ENCODE measurements at places on chromosomes 3 and 15.

DNA sequence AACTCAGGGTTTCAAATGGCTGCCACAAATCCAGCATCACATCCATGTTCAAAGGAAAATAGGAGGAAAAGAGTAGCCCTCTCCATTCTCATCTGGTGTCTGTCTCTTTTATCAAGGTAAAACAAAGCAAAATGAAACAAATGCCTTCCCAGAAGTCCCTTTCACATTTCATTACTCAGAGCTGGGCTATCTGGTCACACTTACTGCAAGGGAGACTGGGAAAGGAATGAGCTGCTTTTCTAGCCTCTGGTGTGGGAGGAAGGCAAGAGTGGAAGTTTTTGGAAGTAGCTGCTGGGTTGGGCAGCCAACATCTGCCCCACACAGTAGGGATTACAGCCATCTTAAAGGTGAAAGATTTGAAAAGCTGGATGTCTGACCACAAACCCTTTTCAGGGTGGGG is 51.8 kb downstream of the KLF15 start:
- DNase-seq, result no peak

DNA sequence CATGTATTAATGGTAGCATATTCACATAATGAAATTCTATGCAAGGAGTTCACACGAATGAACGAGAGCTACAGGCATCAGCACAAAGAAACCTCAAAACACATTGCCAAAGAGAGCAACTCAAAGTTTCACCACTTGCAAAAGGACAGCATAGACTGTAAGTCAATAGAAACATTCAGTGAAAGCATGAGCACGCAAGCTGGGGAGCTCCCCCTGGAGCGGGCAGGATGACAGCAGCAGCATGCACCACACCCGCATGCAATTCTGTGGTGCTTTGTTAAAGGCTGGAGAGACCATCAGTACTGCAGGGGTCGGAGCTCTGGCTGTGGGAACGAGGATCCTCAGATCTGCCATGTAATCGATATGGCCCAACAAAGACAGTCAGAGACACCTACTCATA is 18.7 kb downstream of the OCA2 start:
- no peak for DNase-seq

- DNase-seq, result no peak
Measured at GRCh38 chr15:50862553-50862952, 45.9 kb upstream of the AP4E1 start.

DNA sequence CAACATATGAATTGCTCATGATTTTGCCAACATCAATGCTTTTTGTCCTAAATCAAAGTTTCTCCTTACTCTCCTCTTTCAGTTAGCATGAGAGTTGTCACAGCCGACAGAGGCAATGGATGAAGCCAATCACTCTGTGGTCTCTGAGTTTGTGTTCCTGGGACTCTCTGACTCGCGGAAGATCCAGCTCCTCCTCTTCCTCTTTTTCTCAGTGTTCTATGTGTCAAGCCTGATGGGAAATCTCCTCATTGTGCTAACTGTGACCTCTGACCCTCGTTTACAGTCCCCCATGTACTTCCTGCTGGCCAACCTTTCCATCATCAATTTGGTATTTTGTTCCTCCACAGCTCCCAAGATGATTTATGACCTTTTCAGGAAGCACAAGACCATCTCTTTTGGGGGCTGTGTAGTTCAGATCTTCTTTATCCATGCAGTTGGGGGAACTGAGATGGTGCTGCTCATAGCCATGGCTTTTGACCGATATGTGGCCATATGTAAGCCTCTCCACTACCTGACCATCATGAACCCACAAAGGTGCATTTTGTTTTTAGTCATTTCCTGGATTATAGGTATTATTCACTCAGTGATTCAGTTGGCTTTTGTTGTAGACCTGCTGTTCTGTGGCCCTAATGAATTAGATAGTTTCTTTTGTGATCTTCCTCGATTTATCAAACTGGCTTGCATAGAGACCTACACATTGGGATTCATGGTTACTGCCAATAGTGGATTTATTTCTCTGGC is 2.5 kb downstream of the OR4F6 start:
- DNase-seq, result no peak

- DNase-seq, result no peak
Measured at GRCh38 chr15:80604583-80605575, 90.2 kb upstream of the ABHD17C start.

Data from stimulated activated CD4-positive, alpha-beta T cell treated with anti-CD3 and anti-CD28 coated beads, Interleukin-4, amount 100 ng/mL, for 1 hour (primary cell).